ENCODE measurements at places on chromosomes 7 and 10. TPM values are rescaled to one million over a fixed set of nuclear protein-coding genes. Genes with fewer than 3 reads are reported as not detected.
A peak's percentile ranks its signal among the peaks of the same experiment; 100 is the strongest.

- DNase-seq, result no peak
- no peaks in the 10 kb centered on the region for H3K4me1 ChIP-seq
- no peaks in the 10 kb centered on the region for H3K27me3 ChIP-seq
Measured at GRCh38 chr10:78813998-78814399, 254.8 kb upstream of the ZMIZ1 start.

- no peaks in the 10 kb centered on the region for H3K27me3 ChIP-seq
- H3K27ac ChIP-seq, result no peak overlapping the region
- no peaks in the 10 kb centered on the region for H3K36me3 ChIP-seq
- H3K4me3 ChIP-seq, result no peak overlapping the region
- no peak for DNase-seq
Measured at GRCh38 chr7:17031906-17032551, 150.2 kb upstream of the AGR3 start.

DNA sequence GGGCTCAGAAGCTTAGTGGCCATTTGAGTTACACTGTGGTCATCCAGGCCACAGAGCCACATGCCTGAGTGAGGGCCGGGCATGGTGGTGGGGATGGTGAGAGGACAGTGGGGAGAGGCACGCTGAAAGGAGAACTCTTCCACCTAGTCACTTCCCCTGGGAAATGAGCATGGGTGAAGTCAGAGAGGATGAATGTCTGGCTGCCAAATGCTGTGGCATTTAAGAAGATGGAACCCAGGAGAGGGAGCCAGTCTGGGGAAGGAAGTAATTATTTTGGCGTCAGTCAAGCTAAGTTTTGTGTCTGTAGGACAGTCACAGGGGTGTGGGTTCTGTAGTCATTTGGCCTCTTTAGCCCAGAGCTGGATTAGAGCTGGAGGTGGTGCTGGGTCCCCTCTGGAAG is 86.0 kb upstream of the PODXL start:
- no peaks in the 10 kb centered on the region for H3K4me1 ChIP-seq
- no peak overlapping the region for H3K4me3 ChIP-seq
- H3K36me3 ChIP-seq, result no peaks in the 10 kb centered on the region
- no peak for DNase-seq

DNA sequence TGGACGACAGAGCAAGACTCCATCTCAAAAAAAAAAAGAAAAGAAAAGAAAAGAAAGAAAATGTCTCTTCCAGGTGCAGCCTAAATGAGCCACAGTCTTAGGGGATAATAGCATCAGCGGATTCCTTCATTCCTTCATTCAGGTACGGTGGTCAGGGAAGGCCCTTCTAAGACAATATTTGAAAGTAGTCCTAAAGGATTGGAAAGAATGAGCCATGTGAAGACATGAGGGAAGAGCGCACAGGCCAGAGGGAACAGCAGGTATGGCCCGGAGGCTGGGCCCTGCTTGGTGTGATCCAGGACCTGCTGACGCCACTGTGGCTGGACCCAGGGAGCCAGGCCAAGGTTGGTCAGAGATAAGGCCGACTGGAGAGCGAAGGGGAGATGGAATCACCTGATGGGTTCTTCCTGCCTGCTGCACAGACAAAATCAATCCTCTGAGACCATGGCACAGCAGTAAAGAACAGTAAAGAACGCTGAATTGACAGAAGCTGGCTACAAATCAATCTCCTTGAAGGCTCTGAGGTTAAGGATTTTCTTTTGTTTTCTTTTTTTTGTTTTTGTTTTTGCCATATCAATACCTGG is 16.3 kb upstream of the MKRN1 start:
- H3K27me3 ChIP-seq, result no peaks in the 10 kb centered on the region
- H3K27ac ChIP-seq, result no peak overlapping the region
- DNase-seq, result no peak
- no peaks in the 10 kb centered on the region for H3K36me3 ChIP-seq
- H3K4me1 ChIP-seq, result no peaks in the 10 kb centered on the region

- no peak for DNase-seq
- no peaks in the 10 kb centered on the region for H3K27me3 ChIP-seq
- H3K4me1 ChIP-seq, result no peaks in the 10 kb centered on the region
- H3K36me3 ChIP-seq, result no peaks in the 10 kb centered on the region
- H3K4me3 ChIP-seq, result no peak overlapping the region
Measured at GRCh38 chr10:63657761-63658160, 136.6 kb downstream of the REEP3 start.

GRCh38 chr7:17902599-17902998 is 37.7 kb downstream of the SNX13 start:
- DNase-seq, result no peak
- H3K27me3 ChIP-seq, result no peaks in the 10 kb centered on the region
- H3K36me3 ChIP-seq, result no peaks in the 10 kb centered on the region

Gene GRID2IP
- total RNA-seq, result 0.35 TPM

DNA sequence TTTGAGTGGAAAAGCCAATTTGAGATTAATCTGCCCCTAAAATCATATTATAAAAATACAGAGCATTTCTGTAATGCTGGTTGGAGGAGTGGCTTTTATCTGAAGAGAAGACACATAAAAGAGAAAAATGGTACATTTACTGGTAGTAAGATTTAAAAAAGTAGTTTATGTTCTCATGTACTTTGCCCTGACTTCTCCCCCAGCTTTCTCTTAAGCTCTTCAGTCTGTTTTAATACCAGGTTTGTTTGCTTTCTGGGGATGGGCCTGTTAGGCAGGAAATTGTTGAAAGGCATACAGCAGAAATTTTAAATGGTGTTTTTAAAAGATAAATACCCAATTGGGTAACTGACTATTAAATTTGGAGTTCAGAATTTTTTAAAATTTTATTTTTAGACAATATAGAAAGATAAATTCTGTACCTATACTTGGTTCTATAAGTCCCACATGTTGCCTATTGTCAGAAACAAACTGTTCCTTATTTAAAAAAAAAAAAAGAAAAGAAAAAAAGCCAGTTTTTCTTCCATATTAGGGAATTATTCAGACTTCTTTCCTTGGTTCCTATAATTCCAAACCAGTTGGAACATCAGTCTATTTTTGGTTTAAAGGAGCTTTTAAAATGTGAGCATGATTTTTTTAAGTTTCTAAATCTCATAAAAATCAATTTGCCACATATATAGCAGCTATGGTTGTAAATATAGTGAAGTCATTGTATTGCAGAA is 136.6 kb downstream of the ARID5B start:
- DNase-seq, result no peak
- peaks cover 31% of the 10 kb centered on the region for H3K4me1 ChIP-seq
- H3K36me3 ChIP-seq, result no peaks in the 10 kb centered on the region
- H3K4me3 ChIP-seq, result peak overlapping the region; percentile 57
- peak overlapping the region; percentile 79 for H3K27ac ChIP-seq

Gene EN2
- 0.27 TPM for total RNA-seq

DNA sequence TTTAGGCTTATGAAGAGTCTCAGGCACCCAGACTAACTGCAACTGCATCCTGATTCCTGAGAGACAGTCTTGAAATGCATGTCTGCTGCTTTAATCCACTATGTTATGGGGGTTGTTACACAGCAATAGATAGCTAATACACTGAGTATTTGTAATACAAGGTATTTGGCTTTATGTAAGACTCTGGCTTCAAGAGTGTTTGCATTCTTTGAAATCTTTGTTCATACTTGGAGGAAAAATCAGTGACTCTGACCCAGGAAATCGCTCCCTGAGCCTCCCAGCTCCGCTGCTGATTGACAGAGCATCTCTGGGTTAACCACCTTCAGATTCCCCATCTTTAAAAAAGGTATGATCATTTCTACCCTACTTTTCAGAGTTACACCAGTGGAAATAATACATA is 133.9 kb downstream of the MTPAP start:
- no peak for DNase-seq
- no peaks in the 10 kb centered on the region for H3K27me3 ChIP-seq
- H3K4me3 ChIP-seq, result peak overlapping the region; percentile 27
- H3K4me1 ChIP-seq, result peaks cover 20% of the 10 kb centered on the region
- H3K27ac ChIP-seq, result no peak overlapping the region

GRCh38 chr7:80403686-80404241 is 108.1 kb downstream of the GNAT3 start:
- no peak for DNase-seq
- no peaks in the 10 kb centered on the region for H3K27me3 ChIP-seq
- H3K27ac ChIP-seq, result no peak overlapping the region
- no peaks in the 10 kb centered on the region for H3K4me1 ChIP-seq

DNA sequence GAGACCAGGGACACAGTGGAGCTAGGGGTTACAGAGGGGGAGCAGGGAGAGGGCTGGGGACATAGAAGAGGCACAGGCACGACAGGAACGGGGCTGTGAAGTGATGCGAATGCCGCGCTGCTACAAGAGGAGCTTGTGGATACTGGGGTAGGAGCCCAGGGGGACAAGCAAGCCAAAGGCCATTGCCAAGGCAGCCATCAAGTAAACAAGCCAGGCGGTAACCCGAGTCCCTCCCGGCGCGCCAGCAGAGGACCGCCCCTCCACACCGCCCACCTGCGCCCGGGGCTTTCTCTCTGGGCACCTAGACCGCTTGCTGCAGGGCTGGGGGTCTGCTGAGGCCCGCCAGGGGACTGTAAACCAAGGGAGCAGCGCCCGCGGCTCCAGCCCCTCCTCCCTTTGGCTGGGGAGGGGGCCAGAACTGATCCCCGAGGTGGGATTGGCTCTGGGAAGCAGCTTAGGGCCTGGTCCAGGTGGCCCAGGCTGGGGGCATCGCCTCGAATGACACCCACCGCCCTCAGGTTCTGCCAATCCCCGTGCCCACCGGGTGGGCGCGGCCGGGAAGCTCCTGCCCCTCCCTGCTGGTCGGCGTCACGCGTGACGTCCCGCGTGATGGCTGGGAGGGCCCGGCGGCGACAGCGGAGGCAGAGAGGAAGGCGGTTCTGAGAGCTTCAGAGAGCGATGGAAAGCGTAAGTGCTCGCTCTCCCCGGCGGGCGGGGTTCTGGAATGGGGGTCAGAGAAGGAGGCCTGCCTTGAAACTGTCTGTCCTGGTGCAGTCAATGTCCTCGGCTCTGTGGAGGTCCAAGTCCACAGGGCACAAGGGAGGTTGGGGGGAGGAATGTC is 982 bp downstream of the SFXN3 start:
- DNase-seq, result peak; percentile 44
- peak overlapping the region; percentile 82 for H3K4me3 ChIP-seq
- peaks cover 26% of the 10 kb centered on the region for H3K36me3 ChIP-seq
- H3K27me3 ChIP-seq, result no peaks in the 10 kb centered on the region

DNA sequence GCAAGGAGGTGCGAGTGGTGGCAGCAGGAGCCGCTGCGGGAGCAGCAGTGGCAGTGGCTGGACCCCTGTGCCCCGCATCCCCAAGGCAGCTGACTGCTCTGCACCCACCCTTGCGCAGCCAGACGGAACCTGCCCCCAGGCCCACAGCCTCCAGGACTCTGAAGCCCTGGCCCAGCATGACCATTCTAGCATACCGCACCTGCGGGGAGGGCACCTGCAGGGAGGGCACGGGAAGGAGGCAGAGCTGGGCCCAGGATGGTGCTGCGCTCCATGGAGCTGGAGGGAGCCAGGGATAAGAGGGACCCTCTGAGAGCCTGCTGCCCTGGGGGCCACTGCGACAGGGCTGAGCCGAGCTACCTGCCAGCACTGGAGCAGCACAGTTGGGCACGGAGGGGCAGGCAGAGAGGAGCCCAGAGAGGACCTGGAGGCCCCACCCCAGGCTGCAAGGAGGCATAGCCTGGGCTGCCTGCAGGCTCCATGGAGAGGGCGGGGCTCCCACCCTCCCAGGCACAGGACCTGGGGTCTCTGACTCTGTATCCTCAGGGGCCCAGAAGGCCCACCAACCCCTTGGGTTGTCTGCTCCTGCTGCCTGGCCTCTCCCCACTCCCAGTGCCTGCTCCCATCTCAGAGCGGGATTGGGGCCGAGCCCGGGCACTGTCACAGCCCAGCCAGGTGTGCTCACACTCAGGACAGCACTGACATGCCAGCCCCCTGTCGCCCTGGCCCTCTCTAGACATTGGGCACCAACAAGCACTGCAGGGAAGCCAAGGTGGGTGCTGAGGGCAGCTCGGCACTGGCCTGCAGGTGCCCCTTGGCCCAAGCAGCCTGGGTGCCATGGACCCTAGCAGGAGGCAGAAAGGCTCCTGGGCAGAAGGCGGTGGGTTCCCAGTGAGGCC is 87.6 kb downstream of the HTR7 start:
- H3K36me3 ChIP-seq, result no peaks in the 10 kb centered on the region
- no peak for DNase-seq
- no peak overlapping the region for H3K27ac ChIP-seq

DNA sequence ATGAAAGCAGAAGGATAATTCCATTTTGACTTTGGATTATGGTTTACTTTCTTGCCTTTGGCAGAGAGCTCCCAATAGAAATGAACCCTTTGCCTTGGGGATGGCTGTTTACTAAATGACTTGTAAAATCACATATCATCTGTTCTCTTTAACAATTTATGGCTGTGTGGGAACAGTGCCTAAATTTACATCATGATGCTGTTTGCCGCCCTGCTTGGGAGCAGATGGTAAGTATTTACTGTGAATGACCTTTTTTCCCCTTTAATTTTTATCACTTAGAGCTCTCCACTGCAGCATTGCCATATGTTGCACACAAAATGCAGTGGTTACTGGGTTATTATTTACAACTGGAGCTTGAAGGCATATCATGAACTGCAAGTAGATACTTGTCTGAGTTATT is 13.4 kb downstream of the HEPACAM2 start:
- H3K27me3 ChIP-seq, result no peaks in the 10 kb centered on the region
- no peak overlapping the region for H3K4me3 ChIP-seq
- H3K36me3 ChIP-seq, result no peaks in the 10 kb centered on the region
- no peak for DNase-seq
- H3K4me1 ChIP-seq, result no peaks in the 10 kb centered on the region

DNA sequence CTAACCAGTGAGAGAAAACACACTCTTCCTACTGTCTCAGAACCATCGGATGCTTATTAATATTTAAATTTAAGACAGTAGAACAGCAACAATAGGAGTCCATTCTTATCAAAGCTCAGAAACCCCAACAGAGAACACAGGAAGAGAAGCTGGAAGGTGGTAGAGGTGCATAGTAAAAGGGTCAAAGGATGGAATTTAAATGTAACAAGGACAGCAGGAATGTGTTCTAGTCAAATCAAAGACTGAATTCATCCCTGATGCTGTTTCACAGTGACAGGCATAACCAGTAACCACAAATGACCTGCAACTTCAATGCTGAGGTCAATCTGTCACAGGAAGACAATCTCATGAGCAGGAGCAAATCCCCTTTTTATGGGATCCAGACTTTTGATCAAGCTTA is 1259.7 kb downstream of the XPNPEP1 start:
- H3K36me3 ChIP-seq, result no peaks in the 10 kb centered on the region
- H3K4me1 ChIP-seq, result no peaks in the 10 kb centered on the region
- H3K27me3 ChIP-seq, result no peaks in the 10 kb centered on the region
- no peak overlapping the region for H3K4me3 ChIP-seq
- H3K27ac ChIP-seq, result no peak overlapping the region

GRCh38 chr7:7554649-7555575 is 11.8 kb upstream of the MIOS start:
- DNase-seq, result no peak
- H3K4me1 ChIP-seq, result no peaks in the 10 kb centered on the region
- no peaks in the 10 kb centered on the region for H3K36me3 ChIP-seq
- no peak overlapping the region for H3K27ac ChIP-seq

DNA sequence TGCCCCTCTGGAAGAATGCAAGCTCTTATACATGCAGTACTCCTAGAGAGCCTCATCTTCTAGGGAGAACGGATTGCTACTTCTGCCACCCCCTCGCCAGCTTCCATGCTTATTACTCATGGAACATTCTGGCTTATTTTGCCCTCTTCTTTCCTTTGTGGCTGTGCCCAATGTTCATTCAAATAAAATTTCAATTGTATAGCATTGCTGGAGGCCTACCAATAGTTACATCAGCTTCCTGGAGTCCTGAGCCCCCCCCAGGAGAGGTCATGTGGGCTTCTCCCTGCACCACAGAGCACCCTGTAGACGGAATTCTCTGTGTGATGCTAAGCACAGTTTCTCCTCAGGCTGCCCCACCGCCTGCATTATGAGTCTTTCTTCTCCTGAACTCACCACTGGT is 1094.0 kb downstream of the KCNMA1 start:
- peaks cover 3% of the 10 kb centered on the region for H3K4me1 ChIP-seq
- no peaks in the 10 kb centered on the region for H3K36me3 ChIP-seq
- no peak for DNase-seq
- no peaks in the 10 kb centered on the region for H3K27me3 ChIP-seq
- H3K4me3 ChIP-seq, result no peak overlapping the region
- H3K27ac ChIP-seq, result no peak overlapping the region

Gene ASB10
- not detected for total RNA-seq

All from thoracic aorta (tissue), 2 donors.